ENCODE measurements at places on chromosomes 3 and 15.
A peak's percentile ranks its signal among the peaks of the same experiment; 100 is the strongest.

DNA sequence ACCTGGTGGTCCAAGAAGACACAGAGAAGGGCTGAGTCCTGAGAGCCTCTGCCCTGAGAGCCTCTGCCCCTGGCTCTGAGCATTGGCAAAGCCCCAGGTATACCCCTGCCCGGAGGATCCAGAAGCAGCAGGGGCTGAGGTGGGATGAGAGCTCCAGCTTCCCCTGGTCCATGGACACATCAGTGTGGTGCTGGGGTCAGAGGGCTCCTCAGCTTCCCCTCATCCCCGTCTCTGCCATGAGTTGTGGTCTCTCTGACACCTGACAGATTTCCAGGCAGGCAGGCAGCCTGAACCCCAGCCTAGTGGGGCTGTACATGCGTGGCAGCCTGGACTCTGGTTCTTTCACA lies 3.5 kb upstream of the KLF15 start:
- no peak for DNase-seq

- peak; percentile 32 for DNase-seq
Observed at GRCh38 chr3:47646362-47646761, 67.7 kb upstream of the CSPG5 start.

- DNase-seq = no peak
Observed at GRCh38 chr3:161212906-161213305, 8.2 kb upstream of the NMD3 start.

- DNase-seq = no peak
Observed at GRCh38 chr3:126567696-126568438, 9.1 kb upstream of the C3orf22 start.
